ENCODE measurements at places on chromosomes 3 and 15. TPM values are rescaled to one million over a fixed set of nuclear protein-coding genes. Genes with fewer than 3 reads are reported as not detected.

The SLC28A2 gene
- total RNA-seq, result not detected

The PYGO1 gene
- total RNA-seq, result 4.3 TPM

The MUSTN1 gene
- total RNA-seq, result 43.8 TPM

The GAP43 gene
- 1.7 TPM for total RNA-seq

The ST8SIA2 gene
- 0.37 TPM for total RNA-seq

DNA sequence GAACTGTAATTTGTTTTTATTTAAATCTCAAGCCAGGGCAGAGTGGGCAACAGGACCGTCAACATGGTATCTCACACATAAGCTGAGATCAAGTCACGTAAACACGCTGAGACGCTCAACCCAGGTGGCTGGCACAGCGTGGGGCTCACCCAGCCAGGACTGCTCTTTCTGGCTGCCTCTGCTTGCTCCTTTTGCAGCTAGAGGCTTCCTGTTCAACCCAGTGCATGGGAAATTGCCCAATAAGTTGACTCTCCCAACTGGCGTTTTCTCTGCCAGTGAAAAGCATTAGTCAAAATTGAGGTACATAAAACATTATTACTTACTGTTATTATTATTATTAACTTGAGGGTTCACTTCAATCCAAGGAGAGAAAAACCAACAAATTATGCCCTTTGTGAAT, 398.1 kb downstream of the NR2F2 start:
- H3K36me3 ChIP-seq, result no peaks in the 10 kb centered on the region
- no peak overlapping the region for H3K27ac ChIP-seq
- no peaks in the 10 kb centered on the region for H3K27me3 ChIP-seq
- no peak overlapping the region for H3K4me3 ChIP-seq

GRCh38 chr3:76016111-76016510, 230.8 kb upstream of the ZNF717 start:
- H3K36me3 ChIP-seq, result no peaks in the 10 kb centered on the region
- no peaks in the 10 kb centered on the region for H3K27me3 ChIP-seq
- no peaks in the 10 kb centered on the region for H3K4me1 ChIP-seq
- H3K27ac ChIP-seq, result no peak overlapping the region

All from right atrium auricular region (tissue), 2 donors.